ENCODE measurements at places on chromosomes 13 and 19. TPM values are rescaled to one million over a fixed set of nuclear protein-coding genes. Genes with fewer than 3 reads are reported as not detected.

CEACAM21 gene
- polyA plus RNA-seq = not detected

RYR1 gene
- not detected for polyA plus RNA-seq

FREM2 gene
- not detected for polyA plus RNA-seq

KCNN1 gene
- polyA plus RNA-seq = not detected

HSH2D gene
- not detected for polyA plus RNA-seq

PCDH8 gene
- not detected for polyA plus RNA-seq
